ENCODE measurements at places on chromosomes 2 and 18.
A peak's percentile ranks its signal among the peaks of the same experiment; 100 is the strongest.

- DNase-seq: no peak
Measured at GRCh38 chr2:169129703-169130243, 60.4 kb downstream of the DHRS9 start.

DNA sequence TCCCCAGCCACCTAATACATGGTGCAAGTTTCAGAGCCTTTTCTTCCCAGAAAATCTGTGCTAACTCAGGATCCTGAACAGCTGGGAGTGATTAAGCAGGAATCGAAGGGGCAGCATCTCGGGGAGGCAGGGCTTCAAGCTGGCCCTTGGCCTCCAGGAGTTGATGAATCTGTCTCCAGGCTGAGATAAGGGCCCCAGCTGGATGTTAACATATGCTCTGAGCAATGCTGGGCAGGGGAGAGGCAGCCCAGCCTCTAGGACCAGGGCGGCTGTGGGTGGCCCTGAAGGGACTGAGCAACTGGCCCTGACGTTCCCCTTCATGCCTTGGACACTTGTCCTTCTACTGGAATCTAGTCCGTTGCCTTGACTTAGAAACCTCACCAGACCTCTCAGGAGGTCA is 84.1 kb upstream of the EPC2 start:
- no peak for DNase-seq

DNA sequence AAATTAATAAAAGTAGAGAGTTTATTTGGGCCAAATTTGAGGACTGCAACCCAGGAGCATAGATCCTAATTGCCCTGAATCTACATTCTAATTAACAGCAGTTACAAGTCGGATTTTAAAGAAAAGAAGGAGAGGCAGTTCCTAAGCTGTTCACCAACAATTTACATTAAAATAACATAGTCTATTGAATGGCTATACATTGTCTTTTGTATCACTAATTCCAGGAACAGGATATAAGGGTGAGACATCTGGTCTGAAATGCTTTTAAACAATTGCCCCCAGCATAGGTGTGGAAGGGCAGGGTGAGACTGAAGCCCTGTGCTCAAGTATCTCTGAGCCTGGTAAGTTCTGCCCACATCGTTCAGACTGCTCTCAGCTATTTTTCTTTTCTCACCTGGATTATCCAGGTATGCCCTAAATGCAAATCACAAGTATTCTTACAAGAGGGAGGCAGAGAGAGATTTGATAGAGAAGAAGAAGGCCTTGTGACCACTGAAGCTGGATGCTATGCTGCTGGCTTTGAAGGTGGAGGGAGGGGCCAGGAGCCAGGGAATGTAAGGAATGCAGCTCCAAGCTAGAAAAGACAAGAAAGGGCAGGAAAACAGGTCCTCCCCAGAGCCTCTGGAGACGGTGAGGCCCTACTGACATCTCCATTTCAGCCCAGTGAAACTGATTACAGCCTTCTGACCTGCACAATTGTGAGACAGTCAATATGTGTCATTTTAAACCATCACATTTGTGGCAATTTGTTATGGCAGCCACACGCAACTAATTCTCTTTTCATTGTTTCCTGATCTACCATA is 189.4 kb upstream of the ARL4C start:
- DNase-seq: no peak

- DNase-seq: peak; percentile 61
Measured at GRCh38 chr2:126657636-126658318, 1.8 kb downstream of the GYPC start.

- DNase-seq: no peak
Measured at GRCh38 chr18:48975120-48975816, 24.5 kb upstream of the SMAD7 start.

DNA sequence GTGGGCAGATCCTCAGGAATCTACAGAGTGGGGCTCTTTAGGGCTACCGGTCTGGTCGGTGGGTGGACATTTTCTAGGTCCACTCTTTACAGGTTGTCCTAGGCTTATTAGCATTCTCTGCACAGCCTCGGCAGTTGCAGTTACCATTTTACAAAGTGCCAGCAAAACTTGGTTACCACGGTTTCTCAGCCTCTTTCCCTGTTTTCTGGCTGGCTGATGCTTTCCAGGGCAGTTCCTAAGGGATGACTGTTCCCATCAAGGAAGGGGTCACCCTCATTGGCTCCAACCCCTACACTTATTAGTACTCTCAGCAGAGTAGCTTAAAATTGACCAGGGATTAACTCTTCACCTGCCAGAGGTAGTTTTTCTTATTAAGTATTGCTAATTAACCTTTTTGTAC is 2.0 kb upstream of the AQP4 start:
- DNase-seq: no peak

DNA sequence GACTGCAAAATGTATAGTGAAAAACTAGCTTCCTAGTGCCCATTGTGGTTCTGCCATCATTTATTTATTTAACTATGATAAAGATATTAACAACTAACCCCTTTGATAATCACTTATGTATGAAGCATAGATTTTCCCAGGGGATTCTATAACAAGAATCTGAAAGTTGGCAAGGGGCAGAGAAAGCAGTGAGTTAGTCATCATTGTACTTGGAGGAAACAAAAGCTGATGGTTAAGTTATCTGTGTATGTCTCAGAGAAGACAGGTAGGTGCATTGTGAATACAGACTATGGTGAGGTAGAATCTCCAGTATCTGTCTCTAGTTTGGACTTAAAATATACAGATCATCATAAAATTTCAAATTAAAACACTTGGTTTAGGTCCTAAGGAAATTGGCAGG is 2159.1 kb upstream of the CELF4 start:
- DNase-seq: no peak

DNA sequence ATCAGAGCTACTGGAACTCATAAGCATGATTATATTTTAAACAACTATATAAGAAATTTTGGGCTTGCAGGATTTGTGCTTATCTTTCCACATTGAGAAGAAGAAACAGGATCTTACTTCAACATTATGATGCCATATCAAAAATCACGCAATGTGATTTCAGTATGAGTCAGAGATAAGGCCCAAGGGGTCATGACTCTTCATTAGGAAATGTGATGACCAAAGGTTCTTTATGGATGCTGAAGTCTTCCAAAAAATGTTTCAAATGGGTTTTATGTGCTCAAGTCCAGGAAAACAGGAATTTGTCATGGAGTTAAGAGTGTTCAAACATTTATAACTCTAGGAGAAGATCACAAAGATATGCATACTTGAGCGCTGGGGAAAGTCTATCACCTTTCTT is 7.8 kb upstream of the SERPINB2 start:
- DNase-seq: no peak

- no peak for DNase-seq
Measured at GRCh38 chr2:8704906-8705305, 23.1 kb downstream of the ID2 start.

DNA sequence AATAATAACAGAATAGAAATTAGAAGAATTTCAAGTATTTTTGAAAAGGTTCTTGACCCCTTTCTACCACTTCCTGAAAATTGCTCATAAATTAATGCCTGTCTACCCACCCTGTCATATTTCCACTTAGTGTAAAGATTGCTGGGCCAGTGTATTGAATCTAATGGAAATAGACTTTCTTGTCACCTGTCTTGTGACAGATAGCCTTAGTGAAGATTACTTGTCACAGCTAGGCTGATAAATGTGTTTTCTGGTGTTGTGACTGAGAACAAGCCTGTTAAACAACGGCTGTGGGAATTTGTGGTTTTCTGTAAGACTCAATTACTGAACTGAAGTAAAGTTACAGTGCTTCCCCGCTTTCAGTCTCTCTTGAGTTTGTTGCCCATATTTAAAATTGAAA is 37.0 kb downstream of the PIK3C3 start:
- DNase-seq: no peak

- DNase-seq: no peak
Measured at GRCh38 chr18:24514439-24514838, 54.0 kb downstream of the HRH4 start.

DNA sequence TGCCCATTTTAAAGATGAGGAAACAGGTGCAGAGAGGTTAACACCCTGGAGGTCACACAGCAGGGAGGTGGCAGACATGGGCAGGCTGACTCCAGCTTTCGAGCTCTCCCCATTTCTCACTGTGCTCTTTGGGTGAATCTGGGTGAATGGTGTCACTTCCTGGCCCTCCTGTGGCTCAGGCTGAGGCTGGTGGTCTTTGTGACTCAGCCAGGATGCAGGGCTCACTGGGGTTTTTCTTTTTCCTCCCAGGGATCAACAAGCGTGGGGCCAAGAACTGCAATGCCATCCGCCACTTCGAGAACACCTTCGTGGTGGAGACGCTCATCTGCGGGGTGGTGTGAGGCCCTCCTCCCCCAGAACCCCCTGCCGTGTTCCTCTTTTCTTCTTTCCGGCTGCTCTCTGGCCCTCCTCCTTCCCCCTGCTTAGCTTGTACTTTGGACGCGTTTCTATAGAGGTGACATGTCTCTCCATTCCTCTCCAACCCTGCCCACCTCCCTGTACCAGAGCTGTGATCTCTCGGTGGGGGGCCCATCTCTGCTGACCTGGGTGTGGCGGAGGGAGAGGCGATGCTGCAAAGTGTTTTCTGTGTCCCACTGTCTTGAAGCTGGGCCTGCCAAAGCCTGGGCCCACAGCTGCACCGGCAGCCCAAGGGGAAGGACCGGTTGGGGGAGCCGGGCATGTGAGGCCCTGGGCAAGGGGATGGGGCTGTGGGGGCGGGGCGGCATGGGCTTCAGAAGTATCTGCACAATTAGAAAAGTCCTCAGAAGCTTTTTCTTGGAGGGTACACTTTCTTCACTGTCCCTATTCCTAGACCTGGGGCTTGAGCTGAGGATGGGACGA is 13.2 kb downstream of the ITM2C start:
- no peak for DNase-seq

DNA sequence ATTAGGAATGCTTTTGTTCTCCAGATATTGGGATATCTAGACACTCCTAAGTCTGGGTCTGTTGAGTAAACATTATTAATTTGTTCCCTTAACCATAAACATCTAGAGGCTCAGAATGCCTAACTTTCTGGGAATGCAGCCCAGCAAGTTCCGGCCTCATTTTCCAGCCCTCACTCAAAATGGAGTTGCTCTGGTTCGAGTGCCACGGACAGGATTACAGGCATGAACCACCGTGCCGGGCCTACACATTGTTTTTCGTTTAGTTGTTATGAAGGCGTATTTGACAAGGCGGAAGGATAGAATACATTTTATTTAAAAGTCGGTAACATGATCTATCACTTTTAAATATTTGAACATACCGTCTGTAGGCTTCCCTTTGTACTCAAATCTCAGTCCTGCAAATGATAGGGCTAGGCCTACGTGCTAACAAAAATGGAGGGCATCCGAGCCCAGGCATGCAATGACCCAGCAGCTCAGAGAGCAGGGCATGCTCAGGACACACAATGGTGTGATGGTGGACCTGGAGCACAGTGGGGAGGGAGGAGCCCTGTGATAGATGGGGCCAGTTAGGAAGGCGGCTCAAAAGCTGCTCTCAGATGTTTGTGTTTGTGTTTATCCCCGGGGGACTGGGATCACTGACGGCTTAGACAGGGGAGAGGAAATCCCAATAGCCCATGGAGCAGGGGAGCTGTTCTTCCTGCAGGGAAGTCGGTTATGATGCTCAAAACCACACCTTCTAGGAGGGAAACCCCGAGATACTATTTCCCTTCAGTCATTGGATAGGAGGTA is 2.9 kb upstream of the SCYGR1 start:
- no peak for DNase-seq

DNA sequence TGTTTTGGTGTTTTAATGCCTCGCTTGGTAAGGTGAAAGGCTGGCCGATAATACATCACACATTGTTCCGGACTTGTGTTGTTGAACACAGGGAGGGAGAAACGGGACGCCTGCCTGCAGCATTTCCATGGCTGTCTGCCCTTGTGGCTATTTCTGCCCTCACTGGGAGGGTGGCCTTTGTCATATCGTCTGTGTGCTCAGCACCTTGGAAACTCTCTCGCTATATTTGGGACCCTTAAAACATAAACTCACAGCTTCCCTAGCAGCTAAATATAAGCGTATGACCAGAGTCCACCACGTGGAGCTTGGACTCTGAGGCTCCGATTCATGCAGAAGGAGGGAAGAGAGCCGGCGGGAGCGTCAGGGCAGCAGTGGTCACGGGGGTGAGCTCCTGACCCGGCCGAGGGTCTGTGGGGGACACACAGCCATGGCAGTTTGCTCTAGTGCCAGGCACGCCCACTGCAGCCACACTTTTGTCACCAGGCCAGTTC is 111.7 kb downstream of the SH3BP4 start:
- no peak for DNase-seq

DNA sequence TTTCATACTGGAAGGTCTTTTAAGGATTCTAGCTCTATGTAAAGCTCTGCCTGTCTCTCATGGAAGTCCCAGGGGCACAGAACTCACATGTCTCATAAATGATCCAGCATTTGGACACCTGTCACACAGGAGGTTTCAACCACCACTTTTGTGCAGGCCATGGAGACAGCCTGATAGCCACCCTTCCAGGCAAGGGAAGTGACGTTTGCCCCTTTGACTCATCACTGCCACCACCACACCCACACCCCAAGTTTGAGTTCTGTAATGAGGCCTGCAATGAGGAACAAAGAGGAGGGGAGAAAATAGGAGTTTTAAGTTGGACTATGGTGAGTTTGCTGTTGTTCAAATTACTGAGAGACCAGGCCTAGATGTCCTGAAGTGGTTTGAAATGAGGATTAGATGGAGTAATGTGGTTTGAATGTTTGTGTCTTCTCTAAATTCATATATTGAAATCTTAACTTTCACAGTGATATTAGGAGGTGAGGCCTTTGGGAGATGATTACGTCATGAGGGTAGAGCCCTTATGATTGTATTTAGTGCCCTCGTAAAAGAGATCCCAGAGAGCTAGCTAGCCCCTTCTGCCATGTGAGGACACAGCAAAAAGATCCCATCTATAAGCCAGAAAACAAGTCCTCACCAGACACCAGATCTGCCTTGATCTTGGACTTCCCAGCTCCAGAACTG is 175.3 kb upstream of the EPHA4 start:
- no peak for DNase-seq

DNA sequence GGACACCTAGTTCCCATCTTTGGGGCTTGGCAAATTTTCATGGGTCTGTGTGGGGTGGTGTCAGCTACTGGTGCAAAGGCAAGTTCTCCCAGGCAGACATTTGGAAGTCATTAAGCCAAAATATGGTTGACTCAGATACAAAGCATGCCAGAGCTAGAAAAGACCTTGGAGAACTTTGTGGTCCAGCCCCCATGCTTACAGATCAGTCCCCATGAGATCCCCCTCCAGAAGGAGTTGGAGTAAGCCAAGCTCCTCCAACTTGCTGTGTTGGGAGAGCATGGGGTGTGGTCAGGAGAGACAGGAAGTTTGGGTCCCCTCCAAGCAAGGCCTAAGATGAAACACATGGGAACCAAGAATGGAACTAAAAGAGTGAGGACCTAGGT is 224.5 kb downstream of the CYP26B1 start:
- no peak for DNase-seq
